ENCODE measurements at places on chromosomes 11 and 22.

DNA sequence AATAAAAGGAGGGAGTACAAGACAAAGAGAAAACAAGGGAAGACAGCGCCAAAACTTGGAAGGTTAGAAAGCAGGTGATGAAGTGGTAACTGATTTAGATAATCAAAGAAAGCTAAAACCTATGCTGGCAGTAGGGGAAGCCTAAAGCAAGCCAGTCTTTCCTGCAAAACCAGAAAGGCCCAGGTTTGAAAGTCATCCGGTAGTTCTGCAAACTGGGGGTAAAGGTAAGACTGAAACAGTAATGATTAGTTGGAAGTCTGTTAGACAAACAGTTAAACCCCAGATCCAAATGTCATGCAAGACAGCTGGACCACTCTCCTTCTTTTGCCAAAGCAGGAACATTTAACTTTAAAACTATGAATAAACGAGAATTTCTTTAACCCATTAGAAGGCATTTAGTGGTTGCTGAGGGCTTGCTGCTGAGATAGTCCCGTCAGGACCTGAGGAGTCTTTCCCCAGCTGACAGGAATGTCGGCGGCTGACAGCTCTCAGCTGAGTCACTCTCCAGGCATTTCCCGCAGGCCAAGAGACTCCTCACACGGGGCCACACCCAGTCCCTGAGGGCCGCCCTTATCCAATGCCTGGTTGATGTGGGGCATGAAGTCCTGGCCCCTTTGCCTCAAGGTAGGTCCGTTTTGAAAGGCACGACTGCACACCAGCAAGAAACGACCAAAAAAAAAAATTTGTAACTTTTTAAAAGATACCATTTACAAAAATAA lies 36.3 kb upstream of the CFAP300 start:
- no peak for DNase-seq

DNA sequence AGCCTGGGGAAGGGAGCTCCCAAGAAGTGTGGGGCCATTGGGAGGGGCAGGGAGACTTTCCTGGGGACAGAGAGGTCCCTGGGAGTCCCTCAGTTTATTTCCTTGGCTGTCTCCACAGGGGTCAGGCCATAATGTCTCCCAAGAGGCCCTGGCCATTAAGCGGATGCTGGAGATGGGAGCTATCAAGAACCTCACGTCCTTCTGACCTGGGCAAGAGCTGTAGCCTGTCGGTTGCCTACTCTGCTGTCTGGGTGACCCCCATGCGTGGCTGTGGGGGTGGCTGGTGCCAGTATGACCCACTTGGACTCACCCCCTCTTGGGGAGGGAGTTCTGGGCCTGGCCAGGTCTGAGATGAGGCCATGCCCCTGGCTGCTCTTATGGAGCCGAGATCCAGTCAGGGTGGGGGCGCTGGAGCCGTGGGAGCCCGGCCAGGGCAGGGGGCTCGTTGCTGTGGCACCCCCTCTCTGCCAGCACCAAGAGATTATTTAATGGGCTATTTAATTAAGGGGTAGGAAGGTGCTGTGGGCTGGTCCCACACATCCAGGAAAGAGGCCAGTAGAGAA lies 58.4 kb downstream of the ST3GAL4 start:
- no peak for DNase-seq

DNA sequence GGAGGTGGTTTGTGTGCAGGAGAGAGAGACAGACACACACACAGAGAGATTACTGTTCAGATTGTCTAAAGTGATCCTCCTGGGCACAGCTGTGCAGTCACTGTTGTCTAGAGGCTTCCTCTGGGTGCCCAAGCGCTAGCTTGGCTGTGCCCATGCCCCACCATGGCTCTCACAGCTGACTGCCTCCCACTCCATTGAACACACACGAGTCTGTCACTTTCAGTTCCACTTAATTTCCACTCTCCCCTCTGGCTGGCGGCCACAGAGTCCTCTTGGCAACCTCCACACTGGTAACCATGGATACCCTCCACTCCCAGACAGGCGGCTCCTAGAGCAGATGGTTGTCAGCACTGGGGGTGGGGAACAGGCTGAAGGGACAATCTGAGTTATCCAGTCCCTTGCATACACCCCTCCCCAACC lies 29.1 kb downstream of the MAP6 start:
- DNase-seq = peak; percentile 76

GRCh38 chr11:613369-613968 lies 2.3 kb downstream of the IRF7 start:
- DNase-seq = peak; percentile 94

DNA sequence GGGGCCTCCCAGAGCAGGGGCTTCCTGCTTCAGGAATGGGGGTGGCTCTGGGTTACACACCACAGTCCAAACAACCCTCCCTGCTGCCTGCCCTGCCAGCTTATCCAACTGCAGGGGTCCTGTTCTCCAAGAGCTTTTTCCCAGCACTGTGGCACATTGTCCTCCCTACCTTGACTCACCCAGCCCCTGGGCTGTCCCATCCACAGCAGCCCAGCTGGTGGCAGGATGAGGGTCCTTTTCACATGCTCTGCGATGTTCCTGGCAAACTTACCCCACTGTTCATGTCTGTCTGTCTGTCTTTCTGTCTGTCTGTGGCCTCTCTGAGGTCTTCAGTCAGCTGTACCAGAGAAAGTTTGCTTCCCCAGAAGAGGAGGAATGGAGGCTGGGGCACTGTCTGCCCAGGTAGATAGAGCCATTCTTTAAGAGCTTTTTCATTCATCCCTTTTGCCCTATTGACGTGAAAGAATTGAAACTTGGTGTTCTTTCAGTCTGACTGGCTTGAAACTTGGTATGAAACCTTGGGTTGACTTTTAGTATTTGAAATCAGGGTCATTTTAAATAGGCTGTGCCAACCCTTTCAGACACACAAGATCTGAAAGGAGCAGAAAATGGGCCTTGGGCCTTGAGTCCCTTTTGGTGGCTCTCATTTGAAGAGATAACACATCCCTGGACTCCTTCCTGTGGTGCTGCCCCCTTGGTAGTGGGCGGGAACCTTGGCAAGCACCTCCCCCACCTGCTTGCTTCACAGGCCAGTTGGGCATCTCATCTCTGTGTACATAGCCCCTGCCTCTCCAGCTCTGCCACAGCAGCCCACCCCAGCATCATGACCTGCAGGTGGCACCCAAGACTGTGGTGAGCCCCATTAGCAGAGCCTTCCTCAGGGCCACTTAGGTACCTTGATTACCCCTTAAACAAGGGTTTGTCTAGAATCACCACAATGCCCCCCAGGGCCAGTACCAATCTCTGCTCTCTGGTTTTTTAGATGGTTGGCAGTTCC lies 74.6 kb upstream of the SUSD2 start:
- no peak for DNase-seq

- no peak for DNase-seq
These were observed 35.7 kb downstream of the KCNJ4 start for GRCh38 chr22:38419121-38419857.

GRCh38 chr11:94196363-94196762 lies 67.7 kb downstream of the PANX1 start:
- no peak for DNase-seq

- DNase-seq = peak; percentile 95
These were observed 90.6 kb downstream of the RPS6KA4 start for GRCh38 chr11:64449381-64450167.

GRCh38 chr11:100865443-100866065 lies 178.5 kb downstream of the ARHGAP42 start:
- no peak for DNase-seq

DNA sequence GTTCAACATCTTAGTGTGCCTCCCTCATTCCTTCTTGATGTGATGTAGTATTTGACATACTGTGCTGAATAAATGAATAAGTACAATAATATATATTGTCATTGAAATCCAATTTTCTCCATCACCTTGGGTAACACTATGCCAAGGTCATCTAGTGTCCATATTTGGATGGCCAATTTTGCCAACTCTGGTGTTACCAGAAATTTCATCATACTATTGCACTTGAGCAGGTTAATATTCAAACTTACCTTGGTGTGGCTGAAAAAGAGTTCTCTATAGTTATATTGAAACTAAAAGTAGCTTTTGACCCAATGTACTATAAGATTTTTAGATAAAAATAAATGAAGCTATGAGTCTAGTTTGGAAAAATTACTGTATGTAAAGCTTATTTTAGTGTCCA lies 98.2 kb upstream of the SLC6A5 start:
- no peak for DNase-seq

- no peak for DNase-seq
These were observed 393.0 kb upstream of the ANO3 start for GRCh38 chr11:25938952-25939351.

GRCh38 chr22:44907765-44908737 lies 101.8 kb downstream of the PHF21B start:
- no peak for DNase-seq

DNA sequence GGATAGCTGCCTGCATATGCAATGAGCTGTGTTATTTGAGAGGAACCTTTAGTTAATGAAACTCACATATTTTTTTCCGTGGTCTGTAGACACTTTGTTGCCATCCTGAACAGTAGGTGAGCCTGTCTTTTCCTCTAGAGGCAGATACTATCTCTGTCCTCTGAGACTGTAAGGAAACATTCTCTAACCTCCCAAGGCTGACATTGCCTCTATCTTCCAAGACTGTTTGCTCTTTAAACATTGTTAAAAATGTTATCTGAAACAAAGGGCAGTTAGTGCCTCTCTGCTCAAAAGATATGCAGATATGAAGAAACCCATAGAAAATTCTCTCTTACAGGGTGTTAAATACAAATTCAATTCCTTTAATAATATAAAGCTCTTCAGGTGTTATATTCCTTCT lies 963.8 kb upstream of the CNTN5 start:
- no peak for DNase-seq

DNA sequence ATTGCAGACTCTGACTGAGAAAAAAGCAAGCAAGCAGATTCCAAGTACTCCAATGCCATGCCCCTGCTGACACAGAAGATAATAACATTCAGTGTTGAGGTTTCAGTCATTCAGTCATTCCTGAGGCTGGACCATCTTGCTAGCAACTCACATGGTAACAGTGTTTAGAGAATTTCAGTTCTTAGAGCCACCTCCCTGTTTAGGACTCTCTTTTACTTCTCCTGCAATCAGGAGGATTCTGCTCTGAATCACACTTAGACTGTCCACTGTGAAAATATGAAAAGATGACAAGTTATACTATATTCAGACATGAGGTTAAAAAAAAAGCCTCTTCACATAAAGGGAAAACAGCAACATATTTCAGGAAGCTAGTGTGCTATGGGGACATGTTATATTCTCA lies 183.9 kb upstream of the CTSC start:
- no peak for DNase-seq

DNA sequence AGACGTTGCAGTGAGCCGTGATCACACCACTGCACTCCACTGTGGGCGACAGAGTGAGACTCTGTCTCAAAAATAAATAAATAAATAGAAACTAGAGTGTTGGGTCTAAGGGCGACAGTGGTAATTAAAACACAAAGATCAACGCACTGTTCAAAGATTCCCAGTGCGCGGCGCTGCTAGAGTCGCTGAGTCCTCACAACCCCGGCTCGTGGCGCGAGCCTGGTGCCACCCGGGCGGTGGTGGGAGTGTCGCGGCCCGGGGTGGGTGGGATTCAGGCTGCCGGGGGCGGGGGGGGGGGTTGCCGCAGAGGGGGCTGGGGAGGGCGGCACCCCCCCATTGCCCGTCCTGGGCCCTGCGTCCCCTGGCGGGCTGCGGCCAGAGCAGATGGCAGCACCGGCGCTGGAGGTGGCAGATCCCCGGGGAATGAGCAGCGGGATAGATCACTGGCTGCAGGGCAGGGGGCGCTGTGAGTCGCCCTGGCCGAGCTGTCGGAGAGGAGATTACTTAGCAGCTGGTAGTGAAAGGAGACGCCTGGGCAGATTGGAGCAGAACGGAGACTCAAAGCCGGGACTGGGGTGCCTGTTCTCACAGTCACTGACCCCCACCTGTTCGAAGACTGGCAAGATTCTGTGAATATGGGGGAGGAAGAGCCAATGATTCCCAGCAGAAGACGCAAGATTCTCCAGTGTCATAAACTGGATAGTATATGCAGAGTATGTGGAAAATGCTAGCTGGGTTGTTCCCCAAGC lies 30.2 kb upstream of the APOBEC3A start:
- DNase-seq = peak; percentile 86

- DNase-seq = no peak
These were observed 21.8 kb downstream of the OR5AN1 start for GRCh38 chr11:59380263-59381059.

GRCh38 chr11:34013898-34014571 lies 37.5 kb upstream of the CAPRIN1 start:
- DNase-seq = no peak

- no peak for DNase-seq
These were observed 315.7 kb downstream of the INSC start for GRCh38 chr11:15430381-15430780.

- DNase-seq = no peak
These were observed 7.7 kb downstream of the LIPT2 start for GRCh38 chr11:74485868-74486267.

DNA sequence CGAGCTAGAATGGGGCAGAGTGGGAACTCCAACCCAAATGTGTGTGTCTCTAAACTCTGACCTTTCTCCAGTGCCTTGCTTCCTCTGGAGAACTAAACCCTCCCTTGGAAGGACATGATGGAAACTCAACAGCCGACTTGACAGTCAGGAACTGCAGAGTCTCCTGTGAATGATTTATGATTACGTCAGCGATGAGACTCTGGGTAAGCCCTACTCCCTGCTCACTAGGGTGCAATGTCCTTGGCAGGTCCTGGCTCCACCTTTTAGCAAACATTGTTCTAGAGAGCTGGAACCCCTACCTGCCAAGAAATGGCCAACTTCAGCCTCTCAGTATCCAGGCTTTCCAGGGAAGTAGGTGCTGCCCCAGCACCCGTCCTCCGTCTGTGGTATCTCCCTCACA lies 96.1 kb upstream of the CD82 start:
- DNase-seq = no peak

GRCh38 chr11:60570970-60571369 lies 55.8 kb downstream of the MS4A13 start:
- DNase-seq = no peak

DNA sequence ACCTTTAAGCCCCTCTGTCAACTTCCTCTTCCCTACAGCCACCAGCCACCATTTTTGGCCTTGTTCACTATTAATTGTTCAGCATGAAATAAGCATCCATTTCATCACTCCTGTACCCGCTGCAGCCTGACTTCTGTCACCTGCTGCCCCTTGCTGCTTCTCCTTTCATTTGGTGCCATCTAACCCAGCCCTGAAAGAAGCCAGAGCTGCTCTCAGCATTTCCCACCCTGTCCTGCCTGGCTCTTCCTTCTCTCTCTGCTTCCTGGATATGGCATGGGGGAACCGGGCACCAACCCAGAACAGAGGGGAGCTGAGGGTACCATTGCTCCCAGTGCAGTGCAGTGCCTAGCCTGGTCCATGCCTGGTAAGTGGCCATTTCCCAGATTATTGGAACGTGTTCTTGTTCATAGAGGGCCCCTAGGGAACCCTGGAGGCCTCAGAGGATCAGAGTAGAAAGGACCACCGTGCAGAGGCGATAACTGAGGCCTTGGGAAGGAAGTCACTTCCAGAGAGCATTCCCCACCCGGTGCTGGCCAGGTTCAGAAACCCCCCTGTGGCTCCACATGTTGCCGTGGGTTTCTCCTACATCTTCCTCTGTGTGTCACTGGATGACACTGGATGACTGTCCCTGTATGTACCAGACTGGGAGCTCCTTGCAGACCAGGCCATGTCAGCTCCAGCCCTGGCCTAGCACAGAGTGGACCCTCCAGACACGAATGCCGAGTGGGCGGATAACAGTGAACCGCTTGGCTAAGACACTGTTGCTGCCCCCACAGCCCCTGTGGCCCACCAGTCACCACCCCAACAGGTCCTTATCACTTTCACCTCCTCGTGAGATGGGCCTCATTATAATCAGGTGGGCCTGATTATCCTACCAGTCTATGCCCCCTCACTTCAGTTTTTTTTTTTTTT lies 4.7 kb downstream of the YDJC start:
- DNase-seq = no peak

- no peak for DNase-seq
These were observed 9.2 kb upstream of the FAM83F start for GRCh38 chr22:39985383-39986035.

GRCh38 chr11:46290011-46290410 lies 12.5 kb downstream of the CREB3L1 start:
- no peak for DNase-seq

Data from NCI-H526 (cell line).